RKO (cell line): ENCODE measurements at places on chromosomes 3 and 15.

- DNase-seq = no peak
Observed at GRCh38 chr3:34359064-34359463, 560.6 kb downstream of the PDCD6IP start.

GRCh38 chr15:83978588-83978987, 257.0 kb upstream of the GOLGA6L4 start:
- no peak for DNase-seq

- DNase-seq = no peak
Observed at GRCh38 chr3:162538491-162538890, 1041.9 kb downstream of the OTOL1 start.

DNA sequence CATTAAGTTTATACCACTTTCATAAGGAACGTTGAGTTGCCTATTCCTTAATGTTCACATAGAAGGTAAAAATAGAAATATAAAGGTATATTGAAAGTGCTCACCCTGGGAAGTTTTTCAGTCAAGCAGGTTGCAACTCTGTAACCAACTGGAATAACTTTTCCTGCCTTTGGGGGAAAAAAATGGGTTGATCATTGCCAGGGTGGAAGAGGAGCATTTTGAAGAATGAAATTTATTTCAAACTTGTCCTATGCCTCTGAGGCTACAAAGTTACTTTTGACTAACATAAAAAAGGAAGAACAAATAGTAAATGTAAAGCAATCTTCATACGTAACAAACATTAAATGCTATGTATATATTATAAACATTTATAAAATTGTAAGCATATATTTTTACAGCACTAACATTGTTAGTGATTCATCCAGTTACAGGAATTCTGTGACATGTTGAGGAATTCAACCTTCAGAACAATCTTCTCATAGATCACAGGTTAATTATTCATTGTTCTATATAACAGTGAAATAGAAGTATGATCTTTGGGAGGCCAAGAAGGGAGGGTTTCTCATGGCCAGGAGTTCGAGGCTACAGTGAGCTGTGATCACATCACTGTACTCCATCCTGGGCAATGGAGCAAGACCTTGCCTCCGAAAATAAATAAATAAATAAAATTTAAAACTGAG, 13.5 kb downstream of the EFHB start:
- DNase-seq = no peak

DNA sequence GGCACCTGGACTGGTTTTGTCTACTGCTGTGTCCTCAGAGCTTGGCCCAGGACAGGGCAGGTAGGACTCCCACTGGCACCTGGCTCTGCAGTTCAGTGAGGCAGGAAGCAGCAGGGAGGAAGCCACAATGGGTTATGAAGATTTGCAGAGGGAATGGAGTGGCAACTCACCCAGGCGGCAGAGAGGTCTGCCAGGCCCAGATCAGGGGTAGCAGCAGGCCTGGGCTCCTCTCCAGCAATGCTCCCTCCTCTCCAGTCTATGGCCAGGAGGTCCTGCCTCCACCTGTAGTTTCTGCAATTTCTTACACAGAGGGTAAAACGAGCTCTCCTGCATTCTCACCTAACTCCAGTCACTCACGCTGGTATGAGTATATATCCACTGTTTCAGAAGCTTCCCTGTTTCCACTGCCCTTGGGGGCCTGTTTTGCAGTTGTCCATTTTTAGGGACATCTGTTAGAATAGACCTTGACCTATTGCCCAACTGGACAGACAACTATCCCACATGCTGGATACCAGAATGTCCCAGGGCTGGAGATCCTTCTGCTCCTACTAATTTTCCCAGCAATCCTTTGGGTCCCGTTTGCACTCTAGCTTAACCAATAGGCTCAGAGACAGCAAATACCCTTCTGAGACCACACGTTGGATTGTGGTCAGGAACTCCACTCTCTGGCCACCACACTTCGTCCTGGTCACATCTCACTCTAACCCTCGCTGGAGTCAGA, 35.2 kb downstream of the HMCES start:
- peak; percentile 30 for DNase-seq

- DNase-seq = no peak
Observed at GRCh38 chr15:68601206-68602197, 22.7 kb downstream of the CORO2B start.
